Trophoblast cell (in vitro differentiated cells and primary cell): ENCODE measurements at places on chromosomes 2 and 18.

GRCh38 chr2:181025004-181025403 is 44.6 kb downstream of the UBE2E3 start:
- no peak for DNase-seq

- no peak for DNase-seq
Observed at GRCh38 chr18:6954501-6954900, 163.1 kb downstream of the LAMA1 start.

DNA sequence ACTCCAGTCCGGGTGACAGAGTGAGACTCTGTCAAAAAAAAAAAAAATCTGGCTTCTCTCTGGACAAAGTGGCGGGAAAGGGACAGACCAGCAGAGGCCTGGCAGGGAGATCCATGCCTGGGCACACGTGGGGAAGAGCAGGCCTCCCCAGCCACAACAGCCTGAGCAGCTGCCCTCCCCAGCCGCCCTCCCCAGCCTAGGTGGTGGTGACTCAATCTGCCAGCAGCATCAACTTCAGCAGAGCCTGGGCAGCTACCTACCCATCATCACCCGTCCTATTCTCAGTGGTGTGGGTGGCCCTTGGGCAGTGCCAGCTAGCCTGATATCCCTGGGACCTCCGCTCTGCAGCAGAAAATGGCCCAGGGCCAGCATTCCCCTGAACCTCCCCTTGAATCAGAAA is 612.4 kb downstream of the FBXO15 start:
- DNase-seq, result no peak

- DNase-seq, result peak; percentile 3
Observed at GRCh38 chr18:37322492-37323035, 243.0 kb downstream of the CELF4 start.

DNA sequence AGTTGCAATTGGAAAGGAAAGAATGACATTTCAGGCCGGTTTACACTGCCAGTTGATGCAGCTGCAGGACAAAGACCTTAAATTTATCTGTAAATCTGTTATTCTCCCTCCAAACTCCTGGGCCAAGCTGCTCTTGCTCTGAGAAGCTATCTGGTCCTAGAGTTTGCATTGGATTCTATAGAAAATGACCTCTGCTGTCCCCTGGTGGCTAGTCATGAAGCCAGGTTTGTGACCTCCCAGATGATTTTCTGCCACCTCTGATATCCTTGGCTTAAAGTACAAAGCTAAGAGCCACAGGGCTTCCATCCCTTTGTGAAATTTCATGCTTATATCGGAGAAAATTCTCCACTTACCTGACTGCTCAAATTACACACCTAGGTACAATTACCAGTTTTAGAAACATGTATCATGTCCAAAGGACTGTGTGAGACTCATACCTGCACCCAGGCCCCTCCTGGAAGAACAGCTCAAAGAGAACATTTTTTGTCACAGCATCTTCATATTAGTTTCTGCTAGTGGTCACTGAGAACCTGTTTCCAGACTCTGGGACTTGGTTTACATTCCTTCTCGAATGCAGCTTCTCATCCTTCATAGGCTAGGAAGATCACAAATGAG is 28.9 kb upstream of the IER3IP1 start:
- DNase-seq, result peak; percentile 52

DNA sequence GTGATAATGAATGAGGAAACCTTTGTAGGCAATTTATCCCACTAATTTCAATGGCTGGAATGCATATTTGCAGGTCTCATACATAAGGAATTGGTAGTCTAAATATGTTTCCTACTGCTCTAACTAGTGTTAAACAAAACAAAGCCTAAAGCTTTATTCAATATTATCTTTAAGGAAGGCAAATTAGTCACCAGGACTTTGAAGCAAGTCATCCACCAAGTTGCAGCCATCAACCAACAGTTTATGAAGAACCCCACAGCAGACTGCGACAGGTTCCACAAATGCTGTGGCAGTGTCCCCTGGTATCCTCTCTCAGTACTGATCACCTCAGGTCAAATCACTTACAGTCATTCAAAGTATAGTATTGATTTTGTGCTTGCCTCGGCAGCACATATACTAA is 181.5 kb upstream of the ZFP36L2 start:
- no peak for DNase-seq

DNA sequence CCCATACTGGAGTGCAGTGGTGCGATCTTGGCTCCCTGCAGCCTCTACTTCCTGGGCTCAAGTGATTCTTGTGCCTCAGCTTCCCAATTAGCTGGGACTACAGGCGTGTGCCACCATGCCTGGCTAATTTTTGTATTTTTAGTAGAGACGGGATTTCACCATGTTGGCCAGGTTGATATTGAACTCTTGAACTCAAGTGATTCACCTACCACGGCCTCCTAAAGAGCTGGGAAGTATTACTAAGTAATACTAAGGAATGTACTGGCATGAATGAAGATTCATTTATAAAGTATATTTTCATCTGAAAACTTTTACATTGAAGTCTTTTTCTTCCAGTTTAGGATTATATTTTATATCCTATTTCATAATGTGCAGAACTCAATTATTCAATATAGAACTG is 38.1 kb downstream of the NUP35 start:
- DNase-seq, result no peak

GRCh38 chr2:190819840-190820301 is 60.8 kb upstream of the GLS start:
- no peak for DNase-seq

GRCh38 chr2:28979576-28980366 is 1.3 kb upstream of the TOGARAM2 start:
- DNase-seq, result no peak

DNA sequence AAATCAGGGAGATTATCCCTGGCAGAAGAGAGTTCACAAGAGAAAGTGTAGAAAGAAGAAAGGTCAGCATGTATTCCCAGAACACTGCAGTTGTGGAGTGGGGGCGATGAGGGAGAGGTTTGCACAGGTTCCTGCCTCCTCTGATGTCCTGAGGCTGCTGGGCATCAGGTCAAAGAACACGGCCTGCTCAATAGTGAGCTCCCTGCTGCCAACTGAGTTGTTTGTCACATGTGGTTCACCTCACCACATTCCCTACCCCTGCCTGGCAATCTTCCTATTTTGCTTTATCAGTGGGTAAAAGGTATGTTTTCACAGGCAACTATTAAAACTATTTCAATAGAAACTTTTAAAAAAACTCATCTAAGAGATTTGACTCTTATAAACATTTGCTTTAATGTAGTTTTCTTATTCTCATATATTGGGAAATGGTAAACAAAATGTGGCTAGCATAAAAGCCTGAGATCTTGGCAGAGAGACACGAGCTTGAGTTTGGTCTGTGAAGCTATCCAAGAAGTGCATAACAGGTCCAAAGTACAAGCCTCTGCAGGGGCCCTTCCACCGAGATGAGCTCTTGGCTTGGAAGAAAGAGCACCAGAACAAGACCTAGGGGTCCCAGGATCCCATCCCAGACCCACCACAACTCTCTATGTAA is 123.9 kb upstream of the SRD5A2 start:
- DNase-seq, result no peak

- no peak for DNase-seq
Observed at GRCh38 chr2:201668402-201668910, 25.2 kb upstream of the TMEM237 start.

DNA sequence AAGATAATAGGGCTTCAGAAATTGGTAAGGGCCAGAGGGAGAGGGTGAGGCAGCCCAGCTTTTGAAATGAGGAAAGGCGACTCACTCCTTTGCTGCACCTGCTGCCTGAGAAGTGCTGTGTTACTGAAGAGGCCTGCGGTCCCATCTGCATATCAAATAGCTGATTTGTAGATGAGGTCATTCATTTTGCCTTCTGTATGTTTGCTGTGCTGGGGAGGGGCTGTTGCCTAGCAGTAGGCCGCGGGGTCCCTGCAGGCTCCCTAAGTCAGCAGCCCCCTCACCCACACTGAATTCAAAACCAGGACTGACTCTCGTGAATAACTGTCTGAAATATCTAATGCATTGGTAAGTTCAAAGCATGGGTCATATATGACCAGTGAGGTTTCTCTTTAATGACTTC is 377.2 kb downstream of the SOX11 start:
- DNase-seq, result no peak

GRCh38 chr2:65053199-65053598 is 3.0 kb upstream of the CEP68 start:
- DNase-seq, result no peak

DNA sequence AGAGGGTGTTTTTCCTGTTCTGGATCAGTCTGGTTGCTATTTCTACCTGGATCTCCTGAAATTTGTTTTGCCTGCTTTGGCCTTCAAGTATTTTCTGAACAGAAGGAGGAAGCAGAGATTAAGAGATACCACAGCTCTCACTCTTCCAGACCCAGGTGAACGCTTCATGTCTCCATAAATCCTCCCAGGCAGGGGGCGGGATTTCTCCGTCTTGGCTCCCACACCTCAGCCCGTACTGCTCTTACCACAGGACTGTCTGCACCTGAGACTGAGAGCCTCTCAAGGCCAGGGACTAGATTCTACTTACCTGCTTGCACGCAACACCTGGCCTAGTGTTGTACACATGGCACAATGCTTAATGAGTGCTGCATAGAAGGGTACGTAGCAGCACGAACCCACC is 59.9 kb upstream of the LRPPRC start:
- peak; percentile 29 for DNase-seq

DNA sequence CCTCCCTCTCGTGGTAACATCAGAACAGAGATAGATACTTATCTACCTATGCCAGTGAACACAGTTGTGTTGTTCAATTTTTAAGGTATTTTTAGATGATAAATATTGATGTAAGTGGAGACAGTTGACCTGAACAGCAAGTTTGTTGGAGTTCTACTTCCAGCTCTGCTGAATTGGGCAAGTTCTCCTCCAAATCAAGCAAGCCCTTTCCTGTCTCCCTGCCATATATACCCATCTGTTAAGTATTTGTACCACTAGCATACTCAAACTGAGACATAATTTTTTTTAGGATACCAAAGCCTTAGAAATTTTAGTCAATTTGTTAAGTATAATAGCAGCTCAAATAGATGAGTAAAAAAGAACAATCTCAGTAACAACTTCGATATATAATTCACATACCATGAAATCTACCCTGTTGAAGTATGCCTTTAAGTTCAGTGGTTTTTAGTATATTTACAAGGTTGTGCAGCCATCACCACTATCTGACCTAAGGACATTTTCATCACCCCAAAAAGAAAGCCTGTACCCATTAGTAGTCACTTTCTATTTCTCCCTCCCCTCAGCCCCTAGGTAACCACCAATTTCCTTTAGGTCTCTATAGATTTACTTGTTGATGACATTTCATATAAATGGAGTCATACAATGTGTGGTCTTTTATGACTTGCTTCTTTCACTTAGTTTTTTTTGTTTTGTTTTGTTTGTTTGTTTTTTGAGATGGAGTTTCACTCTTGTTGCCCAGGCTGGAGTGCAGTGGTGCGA is 61.8 kb downstream of the COX7A2L start:
- DNase-seq, result no peak

DNA sequence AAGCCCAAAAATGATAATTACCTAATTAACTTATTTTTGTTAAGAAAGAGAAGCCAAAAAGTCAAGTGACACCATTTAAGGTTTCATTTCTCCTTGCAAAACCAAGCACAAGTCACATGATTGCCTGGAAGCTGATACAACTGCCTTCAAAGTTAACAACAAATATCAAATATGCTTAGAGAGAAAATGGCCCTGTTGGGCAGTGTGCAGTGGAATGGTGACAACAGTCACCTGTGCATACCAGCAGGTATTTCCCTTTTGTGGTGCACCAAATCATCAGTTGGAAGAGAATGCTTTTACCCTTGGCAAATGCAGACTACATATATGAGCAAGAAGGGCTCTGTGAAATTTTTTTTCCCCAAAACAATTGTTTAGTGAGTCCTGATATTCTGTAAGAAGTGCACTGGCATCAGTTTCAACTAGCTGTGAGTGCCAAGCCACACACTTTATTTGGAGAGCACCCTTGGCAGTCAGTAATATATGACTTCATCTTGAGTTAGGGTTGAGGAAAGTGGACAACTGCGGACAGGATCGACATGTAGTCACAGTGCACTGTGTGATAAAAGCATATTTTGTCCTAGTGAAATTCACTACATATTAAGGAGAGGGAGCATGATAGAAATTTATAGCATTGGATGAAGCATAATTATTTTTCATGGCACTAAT is 74.9 kb upstream of the DOCK10 start:
- DNase-seq, result no peak

- peak; percentile 62 for DNase-seq
Observed at GRCh38 chr2:112627060-112628040, 18.4 kb upstream of the SLC20A1 start.

DNA sequence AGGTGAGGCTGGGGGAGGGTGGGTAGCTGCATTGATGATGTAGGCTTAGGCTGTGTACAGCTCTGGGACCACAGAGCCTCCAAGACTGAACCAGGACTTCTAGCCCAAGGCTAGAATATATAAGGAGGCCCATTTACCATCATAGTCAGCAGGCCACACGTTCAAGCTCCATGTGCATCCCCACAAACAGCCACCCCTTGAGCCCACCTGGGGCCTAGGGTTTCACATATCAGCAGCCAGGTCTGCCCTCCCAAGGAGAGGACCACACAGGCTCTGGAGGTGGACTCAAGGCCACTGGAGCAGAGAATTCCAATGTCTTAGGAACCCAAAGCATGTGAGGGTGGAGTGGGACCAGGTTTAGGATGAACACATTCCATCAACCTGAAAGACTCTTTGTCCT is 230.5 kb downstream of the TTC32 start:
- DNase-seq, result no peak

DNA sequence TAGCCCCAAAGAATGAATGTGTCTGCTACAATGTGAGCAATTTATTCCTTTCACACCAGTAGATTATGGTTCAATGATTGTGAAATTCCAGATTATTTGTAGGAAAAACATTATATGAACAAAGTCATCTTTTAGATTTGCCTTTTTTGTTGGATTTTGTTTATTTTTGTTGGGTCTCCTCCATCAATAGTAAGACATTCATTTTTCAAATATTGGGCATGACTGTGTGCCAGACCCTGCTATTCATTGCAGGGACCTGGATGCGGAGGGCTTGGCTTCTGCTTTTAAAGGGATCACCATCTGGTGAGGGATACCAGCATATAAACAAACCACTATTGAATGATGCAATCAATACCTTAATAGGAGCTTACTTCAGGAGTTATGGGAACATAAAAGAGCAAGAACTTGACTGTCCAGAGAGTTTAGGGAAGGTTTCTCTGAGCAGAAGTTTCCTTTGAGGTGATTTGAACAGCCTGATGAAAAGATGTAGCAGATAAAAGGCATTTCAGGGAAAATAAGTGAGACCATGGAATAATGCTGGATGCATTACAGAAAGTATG is 486.7 kb downstream of the EPHA4 start:
- no peak for DNase-seq

GRCh38 chr2:3638456-3638810 is 19.6 kb upstream of the ALLC start:
- DNase-seq, result no peak

GRCh38 chr2:175806125-175806490 is 196.0 kb downstream of the LNPK start:
- DNase-seq, result peak; percentile 3

- DNase-seq, result peak; percentile 37
Observed at GRCh38 chr2:4340536-4340935, 637.2 kb downstream of the DCDC2C start.

DNA sequence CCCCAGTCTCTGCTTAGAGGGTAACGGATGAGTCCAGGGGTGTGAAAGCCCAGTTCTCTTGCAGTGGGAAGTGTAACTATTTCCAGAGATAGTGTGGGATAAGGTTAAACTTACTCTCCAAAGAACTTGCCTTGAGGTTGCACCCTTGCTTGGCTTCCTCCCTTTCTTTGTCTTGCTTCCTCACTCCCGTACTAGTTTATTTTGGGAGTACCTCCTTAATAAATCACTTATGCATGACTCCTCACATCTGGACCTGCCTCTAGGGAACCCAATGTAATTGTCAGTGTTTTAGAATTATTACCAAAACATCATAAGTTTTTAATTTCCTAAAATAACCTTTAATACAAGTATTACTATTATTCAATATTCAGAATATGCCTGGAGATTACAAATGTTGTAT is 35.2 kb downstream of the CPO start:
- no peak for DNase-seq
